ENCODE measurements at places on chromosomes 1 and 21.

- no peak for DNase-seq
These were observed 22.7 kb downstream of the NAV1 start for GRCh38 chr1:201561601-201562000.

DNA sequence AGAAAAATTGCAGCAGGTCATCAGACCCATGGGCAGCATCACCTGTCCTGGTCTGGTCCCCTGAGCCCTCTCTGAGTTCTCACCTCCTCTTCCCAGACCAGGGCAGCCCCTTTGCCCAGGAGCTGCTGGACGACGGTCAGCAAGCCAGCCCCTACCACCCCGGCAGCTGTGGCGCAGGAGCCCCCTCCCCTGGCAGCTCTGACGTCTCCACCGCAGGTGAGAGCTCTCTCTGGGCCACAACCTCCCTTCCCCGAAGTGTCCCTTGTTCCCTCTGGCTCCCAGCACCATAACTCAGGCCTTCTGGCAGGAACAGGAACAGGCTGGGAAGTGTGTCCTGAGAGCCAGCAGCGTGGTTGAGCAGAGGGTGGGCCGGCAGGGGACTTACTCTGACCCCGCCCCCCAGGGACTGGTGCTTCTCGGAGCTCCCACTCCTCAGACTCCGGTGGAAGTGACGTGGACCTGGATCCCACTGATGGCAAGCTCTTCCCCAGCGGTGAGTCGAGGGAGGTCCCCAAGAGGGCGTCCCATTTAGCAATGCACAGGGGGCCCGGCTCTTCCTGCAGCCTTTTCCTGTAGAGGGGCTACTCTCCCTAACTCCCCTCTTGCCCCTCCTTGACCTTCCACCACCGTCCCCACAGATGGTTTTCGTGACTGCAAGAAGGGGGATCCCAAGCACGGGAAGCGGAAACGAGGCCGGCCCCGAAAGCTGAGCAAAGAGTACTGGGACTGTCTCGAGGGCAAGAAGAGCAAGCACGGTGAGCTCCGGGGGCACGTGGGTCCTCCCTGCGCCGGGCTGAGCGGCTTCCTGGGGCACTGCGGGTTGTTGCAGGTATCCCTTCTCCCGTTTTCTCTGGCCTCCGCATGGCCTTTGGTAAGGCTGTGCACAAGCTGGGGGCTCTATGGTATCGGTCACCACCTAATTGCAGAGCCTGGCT is 2.4 kb downstream of the ELF3 start:
- no peak for DNase-seq

DNA sequence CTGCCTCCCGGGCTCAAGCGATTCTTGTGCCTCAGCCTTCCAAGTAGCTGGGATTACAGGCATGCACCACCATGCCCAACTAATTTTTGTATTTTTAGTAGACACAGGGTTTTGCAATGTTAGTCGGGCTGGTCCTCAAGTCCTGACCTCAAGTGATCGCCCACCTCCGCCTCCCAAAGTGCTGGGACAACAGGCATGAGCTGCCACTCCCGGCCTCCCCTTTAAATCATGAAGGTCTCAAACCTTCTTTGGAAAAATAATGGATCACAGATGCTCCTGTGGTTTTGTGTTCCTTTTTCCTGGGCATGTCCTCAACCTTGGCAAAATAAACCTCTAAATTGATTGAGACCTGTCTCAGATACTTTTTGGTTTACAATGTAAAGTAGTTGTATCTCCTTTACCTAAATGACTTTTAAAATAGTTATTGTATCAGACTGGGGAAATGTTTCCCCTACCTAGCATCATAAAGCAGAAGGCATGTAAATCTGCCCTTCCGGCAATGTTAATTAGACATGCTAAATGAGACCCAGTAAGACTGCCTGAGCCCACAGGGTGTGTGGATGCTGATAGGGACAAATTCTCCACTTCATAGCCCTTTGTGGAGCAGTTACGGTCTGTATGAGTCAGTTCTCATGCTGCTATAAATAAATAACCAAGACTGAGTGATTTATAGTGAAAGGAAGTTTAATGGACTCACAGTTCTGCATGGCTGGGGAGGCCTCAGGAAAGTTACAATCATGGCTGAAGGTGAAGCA is 27.8 kb downstream of the CBR1 start:
- DNase-seq: no peak

- no peak for DNase-seq
These were observed 1.8 kb upstream of the COA6 start for GRCh38 chr1:234371414-234371813.

- no peak for DNase-seq
These were observed 17.9 kb upstream of the PTCH2 start for GRCh38 chr1:44860891-44861425.

- DNase-seq: no peak
These were observed 32.7 kb upstream of the CD2 start for GRCh38 chr1:116721451-116722007.

GRCh38 chr1:199353906-199354305 is 673.6 kb upstream of the NR5A2 start:
- no peak for DNase-seq

DNA sequence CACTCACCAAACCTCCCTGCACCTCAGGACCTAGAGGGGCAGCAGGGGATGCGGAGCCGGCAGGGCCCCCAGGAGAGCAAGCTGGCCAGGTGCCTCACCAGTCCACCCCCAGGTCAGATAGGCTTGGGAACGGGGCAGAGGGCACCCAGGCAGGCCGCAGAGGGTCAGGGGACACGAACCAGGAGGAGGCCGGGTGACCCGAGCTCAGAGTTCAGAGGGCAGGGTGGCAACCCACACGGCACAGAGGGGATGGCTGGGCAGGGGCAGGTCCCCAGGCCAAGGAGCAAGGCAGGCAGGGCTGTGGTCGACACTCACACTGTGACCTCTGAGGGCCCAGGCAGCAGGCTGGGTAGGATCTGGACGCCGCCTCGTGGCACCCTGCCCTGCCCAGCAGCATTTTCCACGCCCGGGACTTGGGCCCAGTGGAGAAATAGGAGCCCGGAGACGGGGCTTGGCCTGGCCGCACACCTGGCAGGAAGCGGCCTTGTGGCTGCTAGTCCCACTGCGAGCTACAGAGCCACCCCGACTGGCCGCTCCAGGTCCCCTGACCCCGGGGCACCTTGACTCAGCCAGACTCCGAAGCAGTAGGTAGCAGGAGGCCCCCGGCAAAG is 5.3 kb downstream of the DVL1 start:
- no peak for DNase-seq

- peak; percentile 92 for DNase-seq
These were observed 1.3 kb downstream of the DENND4B start for GRCh38 chr1:153945131-153945794.

GRCh38 chr1:21665711-21666575 is 3.2 kb downstream of the RAP1GAP start:
- no peak for DNase-seq

- DNase-seq: no peak
These were observed 71.8 kb upstream of the MACF1 start for GRCh38 chr1:39132505-39133339.

DNA sequence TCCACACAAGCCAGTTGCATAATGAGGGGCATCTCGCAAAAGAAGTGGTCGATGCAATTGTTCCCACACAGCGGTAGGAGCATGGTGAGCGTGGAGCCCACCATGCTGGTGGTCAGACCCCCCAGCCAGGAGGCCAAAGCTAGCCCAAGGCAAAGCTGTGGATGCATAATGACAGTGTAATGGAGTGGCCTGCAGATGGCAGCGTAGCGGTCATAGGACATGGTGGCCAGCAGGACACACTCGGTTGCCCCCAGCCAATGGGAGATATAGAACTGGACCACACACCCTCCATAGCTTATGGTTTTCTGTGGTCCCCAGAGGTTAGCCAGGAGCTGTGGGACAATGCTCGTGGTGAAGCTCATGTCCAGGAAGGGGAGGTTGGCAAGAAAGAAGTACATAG is 4.3 kb downstream of the OR2C3 start:
- no peak for DNase-seq

GRCh38 chr1:1345860-1346500 is 3.2 kb downstream of the DVL1 start:
- DNase-seq: no peak

DNA sequence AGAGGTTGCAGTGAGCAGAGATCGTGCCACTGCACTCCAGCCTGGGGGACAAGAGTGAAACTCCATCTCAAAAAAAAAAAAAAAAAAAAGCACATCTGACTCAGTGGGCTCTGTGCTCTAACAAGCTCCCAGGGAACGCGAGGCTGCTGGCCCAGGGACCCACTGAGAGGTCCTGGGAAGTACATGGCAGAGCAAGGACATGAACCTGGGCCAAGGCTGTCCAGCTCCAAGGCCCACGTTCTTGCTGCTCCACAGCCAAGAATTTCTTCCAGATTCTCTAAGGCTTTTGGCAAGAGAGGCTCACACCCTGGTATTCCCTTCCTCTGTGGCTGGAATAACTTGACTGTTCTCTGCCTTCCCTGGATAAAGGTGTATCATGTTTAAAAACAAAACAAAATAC is 15.4 kb upstream of the AGTRAP start:
- no peak for DNase-seq

GRCh38 chr1:95013950-95014574 is 58.7 kb downstream of the ALG14 start:
- no peak for DNase-seq

DNA sequence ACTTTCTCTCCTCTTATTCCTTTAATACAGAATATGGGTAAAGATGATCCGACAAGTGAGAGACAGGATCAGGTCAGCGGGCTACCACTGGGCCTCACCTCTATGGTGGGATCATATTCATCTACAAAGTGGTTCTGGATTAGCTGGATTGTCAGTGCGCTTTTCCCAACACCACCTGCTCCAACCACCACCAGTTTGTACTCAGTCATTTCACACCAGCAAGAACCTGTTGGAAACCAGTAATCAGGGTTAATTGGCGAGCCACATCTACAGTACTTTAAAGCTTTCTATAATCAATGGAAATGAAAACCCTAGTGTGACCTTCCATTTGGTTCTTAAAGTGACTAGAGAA is 643 bp downstream of the NRAS start:
- DNase-seq: no peak

DNA sequence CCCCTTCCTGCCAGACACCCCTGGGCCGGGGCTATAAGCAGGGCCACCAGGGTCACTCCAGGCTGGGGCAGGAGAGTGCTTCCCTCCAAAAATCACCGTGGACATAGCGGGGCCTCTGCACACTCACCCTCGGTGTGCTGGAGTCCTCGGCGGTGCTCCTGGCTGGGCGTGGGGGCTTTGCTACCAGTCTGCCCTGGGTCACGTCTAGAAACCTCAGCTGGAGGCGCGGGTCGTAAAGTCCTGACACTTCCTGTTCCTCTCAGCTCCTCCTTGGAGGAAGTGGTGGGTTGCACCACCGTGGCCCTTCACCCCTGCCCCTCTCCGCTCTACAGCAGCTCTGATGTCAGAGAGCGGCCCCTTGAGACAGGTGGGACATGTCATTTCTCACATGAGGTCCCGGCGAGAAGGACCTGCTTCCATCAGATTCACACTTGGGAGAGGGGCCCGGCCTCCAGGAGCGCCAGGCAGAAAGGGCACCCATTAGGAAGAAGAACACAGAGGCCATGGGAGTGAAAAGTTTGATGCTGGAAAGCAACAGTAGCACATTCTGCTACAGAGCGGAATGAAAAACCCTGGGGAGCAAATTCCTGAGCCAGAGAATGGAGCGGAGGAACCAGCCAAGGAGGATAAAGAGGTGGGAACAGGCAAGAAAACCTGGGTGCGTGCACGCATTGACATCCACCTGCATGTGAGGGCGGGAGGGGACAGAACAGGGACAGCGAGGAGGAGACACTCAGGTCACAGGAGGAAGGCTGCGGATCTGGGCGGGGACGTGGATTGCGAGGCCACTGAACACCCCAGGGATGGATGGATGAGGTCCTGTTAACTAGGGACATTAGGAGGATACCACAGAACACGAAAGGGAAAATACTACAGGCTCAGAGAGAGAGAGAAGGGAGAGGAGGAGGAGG is at the start of gene ITGB2:
Gene ITGB2 (minus strand): TSS at position 206 of the 911 bp plus-strand sequence. CDS start 10,117 bp downstream, outside the sequence.
- DNase-seq: no peak

- DNase-seq: no peak
These were observed 15.9 kb downstream of the MCM3AP start for GRCh38 chr21:46269466-46269865.

DNA sequence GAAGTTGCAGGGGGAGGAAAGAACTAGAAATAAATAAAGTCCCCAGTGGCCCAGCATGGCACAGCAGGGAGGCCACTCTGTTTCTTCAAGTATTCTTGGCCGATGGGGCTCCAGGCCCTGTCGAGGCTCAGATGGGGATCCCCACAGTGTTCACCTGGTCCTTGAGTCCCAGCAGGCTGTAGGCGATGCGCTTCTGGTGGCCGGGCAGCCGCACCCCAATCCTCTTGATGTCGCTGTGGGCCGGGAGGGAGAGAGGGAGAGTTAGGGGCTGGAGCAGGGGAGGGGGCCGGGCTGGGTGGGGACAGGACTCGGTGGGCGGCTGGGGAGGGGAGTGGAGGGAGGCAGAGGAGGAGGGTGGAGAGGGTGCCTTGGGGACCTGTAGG is 30.8 kb downstream of the EPHA2 start:
- DNase-seq: no peak

DNA sequence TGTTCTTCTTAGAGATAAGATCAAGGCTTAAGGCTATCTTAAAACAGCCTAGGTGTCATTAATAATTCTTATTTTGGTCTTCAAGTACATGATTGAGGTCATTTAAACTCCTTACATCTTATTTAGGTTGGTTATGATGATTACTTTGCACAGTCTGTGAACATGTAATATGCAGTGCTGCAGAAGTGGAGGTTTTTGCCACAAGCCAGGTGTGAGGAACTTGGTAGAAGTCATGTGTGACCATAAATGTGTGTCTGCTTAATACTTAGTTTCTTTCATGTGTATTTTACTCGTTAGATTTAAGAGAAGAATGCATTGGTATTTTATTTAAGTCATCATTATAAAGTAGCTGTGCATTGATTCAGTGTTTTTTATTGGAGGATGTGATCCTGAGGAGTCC is 10.1 kb downstream of the ATG4C start:
- no peak for DNase-seq

- DNase-seq: no peak
These were observed 9.4 kb downstream of the MATN1 start for GRCh38 chr1:30714025-30714424.

DNA sequence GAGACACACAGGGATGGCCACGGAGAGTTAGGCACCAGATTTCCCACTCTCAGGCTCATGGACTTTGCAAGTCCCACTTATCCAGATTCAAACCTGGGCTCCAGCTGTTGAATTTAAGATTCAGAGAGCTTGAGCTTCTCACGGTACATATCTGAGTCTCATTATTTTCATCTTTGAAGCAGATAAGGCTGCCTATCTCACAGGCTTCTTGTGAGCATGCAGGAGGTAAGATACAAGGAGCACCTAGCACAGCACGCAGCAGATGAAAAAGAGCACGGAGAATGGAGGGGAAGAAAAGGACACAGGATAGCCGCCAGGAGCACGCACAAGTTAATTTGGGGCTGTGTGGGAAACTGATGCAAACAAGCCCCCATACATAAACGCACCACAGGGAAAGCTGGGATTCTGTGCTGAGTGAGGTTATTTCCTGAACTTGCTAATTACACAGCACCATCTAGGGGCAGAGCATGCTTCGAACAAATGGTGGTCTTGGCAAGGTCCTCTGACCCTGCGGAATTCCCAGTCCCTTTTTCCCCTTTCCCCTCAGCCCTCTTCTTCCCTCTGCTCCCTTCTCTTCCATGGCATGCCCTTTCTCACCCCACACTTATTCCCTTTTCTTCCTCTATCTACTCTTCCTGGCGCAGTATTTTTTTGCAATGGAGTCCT is 134.7 kb upstream of the VANGL1 start:
- no peak for DNase-seq
